Natural killer cell treated with Interleukin-12 subunit alpha and Interleukin-12 subunit beta and Interleukin-15 and Interleukin-18, amount 100 ng/mL, for 72 hours (primary cell): ENCODE measurements at places on chromosomes 3 and 15. TPM values are rescaled to one million over a fixed set of nuclear protein-coding genes. Genes with fewer than 3 reads are reported as not detected.

DNA sequence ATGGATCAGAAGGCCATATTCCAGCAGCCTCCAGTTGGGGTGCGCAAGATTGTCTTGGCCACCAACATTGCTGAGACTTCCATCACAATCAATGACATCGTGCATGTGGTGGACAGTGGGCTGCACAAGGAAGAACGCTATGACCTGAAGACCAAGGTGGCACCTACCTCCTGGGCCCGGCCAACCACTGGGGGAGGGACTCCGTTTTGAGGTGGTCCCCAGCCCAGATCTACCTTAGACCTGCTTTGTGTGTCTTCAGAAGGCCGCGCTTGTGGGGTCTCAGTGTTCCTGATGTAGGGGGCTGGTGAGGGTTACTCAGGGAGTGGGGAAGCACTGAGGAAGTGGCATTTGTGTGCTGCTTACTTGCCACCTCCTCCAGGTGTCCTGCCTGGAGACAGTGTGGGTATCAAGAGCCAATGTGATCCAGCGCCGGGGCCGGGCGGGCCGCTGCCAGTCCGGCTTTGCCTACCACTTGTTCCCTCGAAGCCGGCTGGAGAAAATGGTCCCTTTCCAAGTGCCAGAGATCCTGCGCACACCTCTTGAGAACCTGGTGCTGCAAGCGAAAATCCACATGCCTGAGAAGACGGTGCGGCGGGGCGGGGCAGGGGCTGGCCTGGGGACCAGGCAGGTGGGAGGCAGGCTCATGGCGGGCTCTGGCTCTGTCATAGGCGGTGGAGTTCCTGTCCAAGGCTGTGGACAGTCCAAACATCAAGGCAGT is 45.0 kb downstream of the DHX30 start:
- DNase-seq: no peak

GRCh38 chr3:162641317-162641716 is 1144.7 kb downstream of the OTOL1 start:
- DNase-seq: no peak

GRCh38 chr3:85662462-85662861 is 703.7 kb downstream of the CADM2 start:
- DNase-seq: no peak

DNA sequence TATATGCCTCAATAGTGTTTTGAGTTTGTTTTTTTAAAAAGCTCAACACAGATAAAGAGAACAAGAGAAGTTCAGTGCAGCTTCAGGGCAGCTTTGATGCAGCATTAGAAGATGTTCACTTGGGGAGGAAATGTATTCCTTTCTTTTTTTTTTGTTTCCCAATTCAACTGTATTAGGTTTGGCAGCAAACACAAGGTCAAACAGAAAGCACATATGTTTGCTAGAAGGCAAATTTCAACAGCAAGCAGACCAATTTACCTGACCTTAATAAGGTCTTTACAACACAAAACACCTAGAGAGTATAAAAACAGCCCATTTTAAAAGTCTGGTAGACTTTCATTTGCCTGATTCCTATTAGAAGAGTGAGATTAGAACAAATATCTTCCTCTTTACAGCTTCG is 7.3 kb upstream of the CDAN1 start:
- DNase-seq: no peak

GRCh38 chr3:56196700-56197099 is 271.6 kb downstream of the ERC2 start:
- no peak for DNase-seq

- DNase-seq: no peak
Measured at GRCh38 chr3:154015307-154015706, 105.9 kb upstream of the ARHGEF26 start.

DNA sequence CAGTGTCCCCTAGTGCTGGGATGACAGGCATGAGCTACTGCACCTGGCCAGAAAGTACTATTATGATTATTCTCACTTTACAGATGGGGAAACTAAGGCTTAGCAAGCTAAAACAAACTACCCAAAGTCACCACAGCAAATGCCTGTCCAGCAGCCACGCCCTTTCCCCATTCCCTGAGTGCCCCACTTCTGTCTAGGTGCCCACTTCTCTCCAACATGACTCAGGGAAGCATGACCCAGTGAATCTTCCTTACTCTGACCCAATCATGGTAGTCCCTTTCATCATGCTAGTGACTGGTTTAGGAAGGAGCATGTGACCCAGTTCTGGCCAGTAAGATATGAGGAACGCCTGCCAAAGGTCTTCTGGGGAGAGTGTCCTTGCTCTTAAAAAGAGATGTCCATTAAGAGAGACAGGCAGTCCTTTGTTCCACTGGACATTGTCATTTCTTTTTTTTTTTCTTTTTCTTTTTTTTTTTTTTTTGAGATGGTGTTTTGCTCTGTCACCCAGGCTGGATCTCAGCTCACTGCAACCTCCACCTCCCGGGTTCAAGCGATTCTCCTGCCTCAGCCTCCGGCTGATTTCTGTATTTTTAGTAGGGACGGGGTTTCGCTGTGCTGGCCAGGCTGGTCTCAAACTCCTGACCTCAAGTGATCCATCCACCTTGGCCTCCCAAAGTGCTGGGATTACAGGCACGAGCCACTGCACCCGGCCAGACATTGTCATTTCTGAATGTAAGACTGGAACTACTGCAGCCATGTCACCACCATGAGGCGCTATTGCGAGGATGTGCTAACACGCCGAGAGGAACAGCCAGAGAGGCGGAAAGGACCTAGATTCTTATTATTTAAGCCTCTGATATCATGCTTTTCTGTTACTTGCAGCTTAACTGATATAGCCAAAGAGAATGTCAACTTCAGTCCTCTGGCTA is 19.8 kb downstream of the MEGF11 start:
- no peak for DNase-seq

GRCh38 chr3:191369616-191370010 is 39.3 kb upstream of the UTS2B start:
- DNase-seq: no peak

DNA sequence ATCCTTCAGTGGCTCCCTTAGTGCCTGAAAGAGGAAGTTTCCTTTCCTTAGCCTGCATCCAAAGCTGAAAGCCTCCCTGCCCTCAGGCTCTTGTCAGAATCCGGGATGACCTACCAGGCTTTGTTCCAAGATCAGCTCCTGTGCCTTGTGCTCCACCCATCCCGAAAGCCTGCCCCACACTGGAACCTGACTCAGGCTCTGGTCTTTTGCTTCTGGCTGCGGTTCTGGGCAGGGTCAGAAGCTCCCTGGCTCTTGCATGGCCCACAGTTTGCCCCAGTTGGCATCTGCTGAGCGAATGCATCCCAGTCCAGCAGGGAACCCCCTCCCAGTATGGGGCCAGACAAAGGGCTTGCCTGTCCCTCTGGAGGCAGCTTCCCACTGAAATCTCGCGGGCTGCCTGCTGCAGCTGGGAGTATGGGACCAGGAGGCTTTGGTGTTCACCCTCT is 25.9 kb upstream of the KIF23 start:
- DNase-seq: no peak

DNA sequence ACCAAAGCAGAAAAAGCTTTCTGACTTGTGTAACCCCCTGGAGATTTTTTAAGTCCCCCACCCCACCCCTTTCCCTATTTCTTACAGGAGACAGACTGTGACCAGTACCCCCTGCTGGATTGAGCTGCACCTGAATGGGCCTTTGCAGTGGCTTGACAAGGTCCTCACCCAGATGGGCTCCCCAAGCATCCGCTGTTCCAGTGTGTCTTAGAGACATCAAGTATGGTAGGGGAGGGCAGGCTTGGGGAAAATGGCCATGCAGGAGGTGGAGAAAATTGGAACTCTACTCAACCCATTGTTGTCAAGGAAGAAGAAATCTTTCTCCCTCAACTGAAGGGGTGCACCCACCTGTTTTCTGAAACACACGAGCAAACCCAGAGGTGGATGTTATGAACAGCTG is 64.1 kb downstream of the AAGAB start:
- no peak for DNase-seq

GRCh38 chr3:50806806-50807205 is 132.1 kb downstream of the DOCK3 start:
- DNase-seq: no peak

GRCh38 chr15:97071668-97072067 is 741.2 kb downstream of the NR2F2 start:
- DNase-seq: no peak

DNA sequence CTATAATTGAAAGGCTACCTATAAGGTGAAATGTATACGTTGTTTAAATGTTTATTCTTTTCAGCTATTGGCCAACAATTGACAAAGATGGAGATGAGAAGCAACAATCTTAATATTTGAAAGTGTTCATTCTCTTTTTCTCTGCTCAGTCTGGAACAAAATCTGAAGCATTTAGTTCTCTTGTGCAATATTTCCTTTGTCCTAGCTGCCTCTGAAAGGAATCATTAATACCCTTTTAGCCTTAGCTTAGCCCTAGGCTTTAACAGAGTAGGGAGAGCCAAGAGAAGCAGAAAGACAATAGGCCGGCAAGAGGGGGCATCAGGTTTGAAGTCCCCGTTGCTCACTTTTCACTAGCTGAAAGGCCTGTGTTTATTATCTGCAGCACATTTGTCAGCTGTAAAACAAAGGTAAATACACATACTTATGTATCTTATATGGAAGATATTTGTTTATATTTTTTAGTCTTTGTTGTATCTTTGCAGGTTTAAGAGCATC is 422.5 kb upstream of the SEMA6D start:
- DNase-seq: no peak

- no peak for DNase-seq
Measured at GRCh38 chr3:38949994-38950393, 101.8 kb downstream of the SCN11A start.

- no peak for DNase-seq
Measured at GRCh38 chr15:81106560-81106959, 27.5 kb upstream of the CFAP161 start.

GRCh38 chr15:66524838-66525237 is 19.7 kb downstream of the ZWILCH start:
- DNase-seq: no peak

DNA sequence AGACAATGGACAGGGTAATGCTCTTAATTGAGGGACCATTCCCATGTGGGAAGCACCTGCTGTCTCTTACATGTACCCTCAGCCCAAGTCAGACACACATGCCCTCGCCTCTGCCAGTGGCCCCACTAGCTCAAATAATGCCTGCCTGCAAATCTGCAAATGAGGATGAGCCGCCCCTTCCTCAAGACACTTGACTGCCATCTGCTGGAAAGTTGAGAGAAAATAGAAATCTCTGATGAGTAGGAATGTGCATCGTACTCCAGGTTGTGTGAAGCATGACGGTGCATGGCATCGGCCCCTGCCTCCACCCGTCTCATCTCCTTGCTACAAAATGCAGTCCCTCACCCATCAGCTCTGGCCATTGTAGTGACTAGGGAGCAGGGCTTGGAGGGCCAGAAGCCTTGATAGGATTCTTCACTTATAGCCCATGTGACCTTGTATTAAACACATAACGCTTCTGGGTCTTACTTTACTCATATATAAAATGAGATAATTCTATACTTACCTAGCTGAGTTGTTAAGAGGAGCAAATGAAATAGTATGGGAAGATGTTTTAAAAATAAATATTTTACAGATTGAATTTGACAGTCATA is 6.3 kb upstream of the SCN5A start:
- DNase-seq: no peak

DNA sequence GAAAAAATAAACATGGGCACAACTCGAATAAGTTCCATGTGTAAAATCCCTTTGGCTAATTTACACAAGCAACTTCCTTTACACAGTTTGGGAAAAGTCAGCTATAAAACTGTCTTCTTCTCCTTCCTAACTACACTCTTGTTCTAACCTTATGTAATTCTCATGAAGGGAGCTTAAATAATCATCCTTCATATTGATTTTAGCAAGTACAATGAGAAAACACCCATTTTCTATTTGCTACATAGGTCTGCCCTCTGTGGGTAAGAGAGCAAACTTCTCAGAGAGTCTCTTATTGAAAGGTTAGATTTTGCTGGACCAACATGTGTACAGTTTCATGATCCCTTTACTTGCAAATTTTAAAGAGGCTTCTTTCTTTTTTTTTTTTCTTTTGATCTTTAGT is 398.5 kb downstream of the ROBO1 start:
- DNase-seq: no peak

DNA sequence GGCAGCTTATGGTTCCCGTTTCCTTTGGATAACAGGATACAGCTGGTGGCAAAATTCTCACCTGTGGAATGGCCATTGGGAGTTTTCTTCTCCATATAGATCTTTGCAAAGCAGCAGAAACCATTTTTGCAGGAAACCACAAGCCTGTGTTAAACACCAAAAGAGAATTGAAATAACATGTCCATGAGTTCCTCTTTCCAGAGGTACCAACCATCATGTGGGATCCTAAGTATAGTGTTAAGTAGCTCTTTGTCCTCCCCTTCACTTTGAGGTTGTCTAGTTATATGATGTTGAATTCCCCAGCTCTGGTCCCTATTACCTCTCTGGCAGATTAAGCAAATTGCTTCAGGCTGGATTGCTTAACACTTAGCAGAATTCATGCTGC is 94.9 kb downstream of the AKAP13 start:
- DNase-seq: no peak

- DNase-seq: peak; percentile 80
Measured at GRCh38 chr15:31326875-31327668, 437 bp downstream of the KLF13 start.

GRCh38 chr3:135034291-135034768 is 239.3 kb downstream of the EPHB1 start:
- no peak for DNase-seq

- DNase-seq: no peak
Measured at GRCh38 chr3:45794660-45795059, 1.7 kb downstream of the SLC6A20 start.

- DNase-seq: no peak
Measured at GRCh38 chr3:95971573-95971972, 842.8 kb upstream of the EPHA6 start.

- DNase-seq: no peak
Measured at GRCh38 chr3:183370391-183370790, 58.0 kb downstream of the MCF2L2 start.

- no peak for DNase-seq
Measured at GRCh38 chr15:63476229-63476632, 28.2 kb upstream of the USP3 start.

GRCh38 chr15:74799255-74799855 is 13.3 kb upstream of the LMAN1L start:
- no peak for DNase-seq

GRCh38 chr3:42214565-42215283 is 51.3 kb downstream of the CCK start:
- DNase-seq: no peak

DNA sequence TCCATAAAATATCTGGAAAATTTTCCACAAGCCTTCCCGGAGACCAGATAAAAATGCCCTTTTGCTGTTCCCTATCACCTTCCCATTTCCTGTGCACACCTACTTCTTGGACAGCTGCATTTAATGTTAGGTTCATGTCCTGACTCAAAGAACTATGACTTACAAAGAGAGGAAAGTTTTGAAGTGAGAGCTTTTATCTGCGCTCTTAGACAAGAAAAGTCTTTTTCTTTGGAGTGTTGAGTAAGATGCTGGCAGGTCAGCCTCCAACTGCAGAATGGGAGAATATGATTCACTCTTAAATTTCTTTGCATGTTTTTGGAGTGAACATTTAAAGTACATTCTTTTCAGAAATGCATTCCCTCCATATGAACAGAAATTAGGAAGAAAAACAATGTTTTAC is 147.3 kb upstream of the DPH6 start:
- DNase-seq: no peak

GRCh38 chr3:133979553-133979952 is 50.2 kb downstream of the SLCO2A1 start:
- no peak for DNase-seq

Gene GRAMD2A
- not detected for total RNA-seq

Gene GTF2E1
- total RNA-seq: 18.6 TPM

Gene DOCK3
- 1.3 TPM for total RNA-seq

Gene STXBP5L
- not detected for total RNA-seq

Gene P3H2
- total RNA-seq: not detected

Gene TUSC7
- not detected for total RNA-seq

Gene PBRM1
- total RNA-seq: 95.4 TPM

Gene NMNAT3
- total RNA-seq: 3.4 TPM

Gene LPCAT4
- total RNA-seq: 46.8 TPM

Gene BUB1B
- total RNA-seq: 19.4 TPM
